ENCODE measurements at places on chromosomes 1 and 21.

DNA sequence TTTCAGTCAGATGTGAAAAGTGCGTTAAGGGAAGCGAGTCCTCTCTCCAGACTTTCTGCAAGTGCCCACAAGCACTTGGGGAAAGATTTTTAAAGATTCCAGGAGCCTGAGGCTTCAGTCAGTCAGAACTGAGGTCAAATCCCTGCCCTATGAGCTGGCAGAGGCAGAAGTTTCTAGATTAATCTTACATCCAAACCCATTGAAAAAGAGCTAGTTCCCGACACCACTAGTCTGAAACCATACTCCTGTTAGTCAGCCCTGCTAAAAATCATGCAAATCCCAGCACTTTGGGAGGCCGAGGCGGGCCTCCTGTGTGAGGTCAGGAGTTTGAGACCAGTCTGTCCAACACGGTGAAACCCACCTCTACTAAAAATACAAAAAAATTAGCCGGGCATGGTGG lies 21.0 kb downstream of the RSPH1 start:
- DNase-seq: no peak

- no peak for DNase-seq
Observed at GRCh38 chr1:26946270-26946669, 14.0 kb downstream of the KDF1 start.

- no peak for DNase-seq
Observed at GRCh38 chr21:17660452-17660851, 47.8 kb upstream of the BTG3 start.

- no peak for DNase-seq
Observed at GRCh38 chr21:15211491-15212133, 146.8 kb upstream of the NRIP1 start.

DNA sequence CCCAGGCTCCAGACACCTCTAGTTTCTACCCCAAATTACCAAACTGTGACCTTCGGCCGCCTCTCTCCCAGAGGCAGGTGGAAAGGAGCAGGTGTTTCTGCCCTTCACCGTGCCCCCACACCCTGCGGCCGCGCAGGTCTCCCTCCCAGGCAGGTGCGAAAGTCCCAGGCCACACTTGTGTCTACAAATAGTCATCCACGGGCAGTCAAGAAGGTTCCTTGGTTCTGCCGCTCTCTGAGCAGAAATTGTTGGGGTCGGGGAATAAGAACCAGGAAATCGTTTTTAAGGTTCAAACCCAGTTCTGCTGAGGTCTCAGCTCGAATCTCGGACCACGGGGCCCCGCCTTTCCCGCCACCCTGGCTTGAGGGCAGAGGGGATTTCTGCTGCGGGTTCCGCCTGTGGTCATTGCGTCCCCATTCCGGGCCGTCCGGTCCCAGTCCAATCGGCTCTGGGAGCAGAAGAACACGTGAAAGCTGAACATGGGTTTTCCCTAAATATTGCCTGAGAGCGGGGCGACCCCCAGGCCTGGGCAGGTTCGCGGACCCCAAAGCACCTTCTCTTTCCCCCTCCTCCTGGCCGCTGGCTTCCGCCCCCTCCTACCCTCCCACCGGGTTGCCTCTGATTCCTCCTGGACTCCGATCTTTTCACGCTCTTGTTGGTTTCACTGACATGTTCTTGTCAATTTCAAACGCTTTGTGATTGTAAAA lies 1.2 kb upstream of the ATF3 start:
- no peak for DNase-seq

DNA sequence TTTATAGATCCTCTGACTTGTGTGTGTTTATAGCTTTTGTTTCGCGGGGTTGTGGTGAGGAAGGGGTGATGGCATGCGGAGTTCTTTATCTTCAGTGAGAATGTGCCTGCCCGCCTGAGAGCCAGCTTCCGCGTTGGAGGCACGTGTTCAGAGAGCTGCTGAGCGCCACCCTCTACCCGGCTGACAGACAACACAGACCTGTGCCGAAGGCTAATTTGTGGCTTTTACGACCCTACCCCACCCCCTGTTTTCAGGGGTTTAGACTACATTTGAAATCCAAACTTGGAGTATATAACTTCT lies 14.4 kb upstream of the CD101 start:
- peak; percentile 38 for DNase-seq

GRCh38 chr1:100178091-100178490 lies at the start of gene LRRC39:
Gene LRRC39 (minus strand): TSS chr1:100178256. CDS start chr1:100168516, 9,740 bp downstream.
- DNase-seq: no peak

- DNase-seq: no peak
Observed at GRCh38 chr1:244106176-244106575, 55.1 kb downstream of the ZBTB18 start.

GRCh38 chr21:45504516-45505415 lies 37.5 kb downstream of the SLC19A1 start:
- no peak for DNase-seq

- DNase-seq: no peak
Observed at GRCh38 chr1:227778401-227778947, 37.0 kb upstream of the PRSS38 start.

DNA sequence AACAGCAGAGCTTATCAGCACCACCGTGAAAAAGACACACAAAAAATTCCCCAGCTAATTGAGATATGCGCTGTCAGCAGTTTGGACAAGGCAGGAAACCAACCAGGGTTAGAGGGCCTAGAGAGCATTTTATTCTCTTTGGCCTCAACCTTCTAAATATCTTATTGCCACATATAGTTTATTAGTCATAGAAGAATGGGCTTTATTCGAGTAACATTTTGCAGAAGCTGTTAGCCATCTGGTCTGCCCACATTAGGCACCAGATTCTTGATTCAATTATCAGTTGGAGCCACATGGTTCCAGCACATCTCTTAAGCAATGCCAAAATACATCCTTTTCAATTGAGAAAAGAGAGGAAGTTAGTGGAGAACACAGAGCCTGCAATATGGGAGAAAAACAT lies 109.9 kb upstream of the CXADR start:
- no peak for DNase-seq

GRCh38 chr21:29655577-29655976 lies 284.2 kb downstream of the GRIK1 start:
- DNase-seq: no peak

- DNase-seq: no peak
Observed at GRCh38 chr21:36859744-36860501, 106.5 kb downstream of the HLCS start.

DNA sequence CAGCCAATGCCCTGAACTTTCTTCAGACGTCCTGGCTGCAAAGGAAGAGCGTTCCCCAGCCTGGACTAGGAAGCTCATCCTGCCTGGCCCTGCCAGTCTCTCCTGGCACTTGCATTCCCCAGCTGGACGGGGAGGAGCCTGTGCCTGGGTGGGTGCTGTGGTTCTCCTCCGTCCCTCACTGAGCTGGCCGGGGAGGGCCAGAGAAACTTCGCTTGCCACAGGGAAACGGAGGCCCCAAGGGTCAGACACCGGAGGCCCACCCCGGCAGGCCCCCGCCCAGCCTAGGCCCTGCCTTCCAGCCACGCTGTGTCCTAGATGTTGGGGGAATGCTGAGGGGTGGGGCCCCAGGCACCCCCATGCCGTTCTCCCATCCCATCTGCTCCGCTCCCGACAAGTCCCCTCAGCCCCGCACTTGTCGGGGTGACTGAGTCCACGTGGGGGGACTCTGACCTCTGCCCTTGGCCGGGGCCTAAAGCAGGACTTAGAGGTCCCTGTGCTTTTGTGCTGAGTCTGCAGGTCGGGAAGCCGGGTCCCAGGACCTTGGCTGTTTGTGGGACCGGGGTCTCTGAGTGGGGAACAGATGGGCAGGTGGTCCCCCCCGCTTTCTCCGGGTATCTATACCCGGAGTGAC lies 4.8 kb downstream of the FTCD start:
- no peak for DNase-seq

- no peak for DNase-seq
Observed at GRCh38 chr1:93729906-93730305, 48.3 kb upstream of the BCAR3 start.

GRCh38 chr1:22163564-22163963 lies 20.7 kb upstream of the WNT4 start:
- no peak for DNase-seq

- DNase-seq: no peak
Observed at GRCh38 chr1:117359561-117360289, 7.5 kb upstream of the MAN1A2 start.

DNA sequence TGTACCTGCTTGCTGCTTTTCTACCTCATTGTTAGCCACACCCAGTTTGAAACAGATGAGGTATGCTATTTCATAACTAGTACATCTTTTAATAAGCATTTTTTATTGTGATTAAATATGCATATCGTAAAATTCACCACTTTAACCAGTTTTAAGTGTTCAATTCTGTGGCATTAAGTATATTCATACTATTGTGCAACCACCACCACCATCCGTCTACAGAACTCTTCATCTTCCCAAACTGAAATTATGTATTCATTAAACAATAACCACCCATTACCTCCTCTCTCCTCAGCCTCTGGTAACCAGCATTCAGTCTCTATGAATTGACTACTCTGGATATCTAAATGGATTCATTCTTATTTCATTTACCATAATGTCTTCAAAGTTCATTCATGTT lies 20.1 kb downstream of the DR1 start:
- DNase-seq: no peak

- no peak for DNase-seq
Observed at GRCh38 chr1:96968983-96969382, 247.4 kb downstream of the PTBP2 start.

DNA sequence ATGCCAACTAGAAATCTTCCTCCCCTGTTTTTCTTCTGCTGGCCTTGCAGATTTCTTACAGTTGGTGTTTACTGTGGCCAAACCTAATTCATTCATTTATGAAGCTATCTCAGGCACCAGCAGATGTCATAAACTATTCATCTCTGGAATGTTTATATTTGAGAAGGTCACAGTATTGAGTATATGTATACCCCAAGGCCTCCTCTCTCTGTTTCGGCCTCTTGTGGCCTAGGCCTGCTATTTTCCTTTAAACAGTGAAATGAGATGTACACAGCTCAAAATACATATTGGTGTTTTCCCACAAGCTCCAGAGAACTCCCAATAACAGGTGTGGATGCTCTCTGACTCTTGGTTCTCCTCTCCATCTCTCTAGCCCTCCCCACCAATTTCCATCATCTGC lies 520.7 kb upstream of the CAMK1G start:
- no peak for DNase-seq

GRCh38 chr1:35691080-35691479 lies 27.6 kb downstream of the C1orf216 start:
- no peak for DNase-seq

- no peak for DNase-seq
Observed at GRCh38 chr1:192053531-192053971, 104.7 kb upstream of the RGS18 start.

- DNase-seq: no peak
Observed at GRCh38 chr1:4653796-4654725, at the start of gene AJAP1. Gene AJAP1 (plus strand): TSS chr1:4654609. CDS start chr1:4655426, 817 bp downstream.

DNA sequence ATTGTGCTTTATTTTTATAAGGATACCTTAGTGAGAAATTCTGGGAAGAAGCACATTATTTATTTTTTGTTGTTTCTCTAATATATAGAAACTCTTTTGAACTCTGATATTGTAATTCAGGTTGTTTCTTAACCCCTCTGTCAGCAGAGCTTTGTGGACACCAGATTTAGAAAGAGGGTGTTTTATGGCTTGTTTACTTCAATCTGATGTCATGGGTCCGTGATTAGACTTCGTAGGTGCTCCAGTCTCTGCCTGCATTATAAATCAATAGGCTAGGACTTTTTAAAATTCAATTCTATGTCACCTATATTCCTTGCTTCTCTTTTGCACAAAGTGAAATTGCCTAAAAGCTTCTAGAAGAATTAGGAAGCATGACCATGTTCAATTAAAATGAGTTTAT lies 47.3 kb upstream of the CCDC190 start:
- no peak for DNase-seq

DNA sequence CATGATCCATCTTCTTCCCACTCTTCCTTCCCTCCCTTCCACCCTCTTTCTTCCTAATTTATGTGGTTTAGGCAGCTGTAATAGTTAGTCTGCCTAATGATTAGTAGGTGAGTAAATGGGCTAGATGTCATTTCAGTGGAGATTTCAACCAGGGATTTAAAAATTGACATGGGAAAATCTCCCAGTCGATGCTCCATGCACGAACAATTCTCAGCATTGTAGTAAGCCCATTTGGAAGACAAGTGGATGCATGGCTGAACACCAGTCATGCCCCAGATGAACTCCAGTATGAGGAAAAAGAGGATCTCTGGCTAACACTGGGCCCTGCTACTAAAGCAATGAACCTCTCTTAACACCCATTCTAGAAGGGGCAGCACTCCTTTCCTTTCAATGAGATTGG lies 25.3 kb downstream of the CHI3L2 start:
- no peak for DNase-seq

DNA sequence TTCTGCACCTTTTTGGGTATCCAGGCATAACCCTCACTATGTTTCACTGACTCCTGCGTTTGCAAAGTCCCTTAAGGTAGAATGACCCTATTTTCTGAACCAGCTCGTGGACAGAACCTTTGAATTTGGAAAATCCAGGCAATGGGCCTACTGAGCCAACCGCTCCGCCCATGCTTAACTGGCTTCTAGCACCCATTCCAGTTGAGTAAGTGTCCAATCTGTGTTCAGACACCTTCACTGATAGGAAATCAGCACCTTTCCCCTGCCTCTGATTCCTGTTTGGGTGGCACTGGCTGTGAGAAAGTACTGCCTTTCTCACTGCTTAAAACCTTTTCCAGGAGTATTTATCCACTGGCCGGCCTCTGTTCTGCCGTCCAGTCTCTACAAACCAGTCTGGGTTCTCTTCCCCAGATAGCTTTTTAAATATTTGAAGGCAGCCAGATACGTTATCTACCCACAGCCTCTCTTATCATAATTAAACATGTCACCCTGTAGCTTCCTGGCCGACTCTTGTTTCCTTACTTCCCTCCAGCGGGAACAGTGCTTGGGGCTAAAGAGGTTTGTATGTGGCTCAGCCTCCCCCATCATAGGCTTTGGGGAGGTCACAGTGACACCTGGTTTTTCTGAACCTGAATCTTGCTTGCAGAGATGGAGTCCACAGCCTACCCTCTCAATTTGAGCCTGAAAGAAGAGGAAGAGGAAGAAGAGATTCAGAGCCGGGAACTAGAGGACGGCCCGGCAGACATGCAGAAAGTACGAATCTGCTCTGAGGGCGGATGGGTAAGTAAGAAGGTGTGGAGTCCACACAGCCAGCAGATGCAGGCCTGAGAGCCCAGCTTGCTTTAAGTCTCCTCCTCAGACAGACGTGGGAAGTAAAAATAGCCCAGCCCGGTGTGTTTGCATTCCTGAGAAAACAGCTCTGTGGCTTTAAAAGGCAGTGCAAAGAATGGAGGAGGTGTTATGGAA lies 1.3 kb downstream of the POGK start:
- no peak for DNase-seq

GRCh38 chr1:78005755-78006154 lies 1.0 kb downstream of the DNAJB4 start:
- DNase-seq: no peak

- DNase-seq: no peak
Observed at GRCh38 chr1:46812996-46813857, 14.4 kb downstream of the CYP4B1 start.

GRCh38 chr1:185479796-185480195 lies 162.8 kb upstream of the IVNS1ABP start:
- DNase-seq: no peak

DNA sequence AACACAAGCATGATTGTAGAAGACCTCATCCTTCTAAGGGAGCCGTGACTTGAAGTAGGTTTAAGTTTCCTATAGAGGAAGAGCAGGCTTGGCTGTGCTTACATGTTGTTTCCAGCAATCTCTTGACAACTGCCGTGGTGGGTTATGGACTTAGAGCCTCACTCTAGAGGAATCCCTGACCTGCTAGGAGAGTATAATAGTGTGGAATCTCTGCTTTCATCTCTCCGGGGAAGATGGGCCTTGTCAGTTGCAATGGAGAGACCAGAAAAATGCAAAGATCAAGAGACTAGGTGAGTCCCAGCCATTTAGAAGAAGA lies 137.6 kb downstream of the MIS18A start:
- no peak for DNase-seq

- no peak for DNase-seq
Observed at GRCh38 chr1:201221201-201221846, 30.7 kb downstream of the IGFN1 start.
